ENCODE measurements at places on chromosomes 2 and 18.

GRCh38 chr2:99644419-99644787, 154.6 kb upstream of the REV1 start:
- no peak for DNase-seq

DNA sequence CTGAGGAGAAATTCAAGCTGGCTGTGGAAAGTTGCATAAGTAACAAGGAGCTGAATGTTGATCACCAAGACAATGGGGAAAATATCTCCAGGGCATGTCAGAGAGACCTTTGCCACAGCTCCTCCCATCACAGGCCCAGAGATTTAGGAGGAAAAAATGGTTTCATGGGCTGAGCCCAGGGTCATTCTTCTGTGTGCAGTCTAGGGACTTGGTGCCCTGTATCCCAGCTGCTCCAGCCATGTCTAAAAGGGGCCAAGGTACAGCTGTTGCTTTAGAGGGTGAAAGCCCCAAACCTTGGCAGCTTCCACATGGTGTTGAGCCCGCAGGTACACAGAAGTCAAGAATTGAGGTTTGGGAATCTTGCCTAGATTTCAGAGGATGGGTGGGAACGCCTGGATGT, 439.8 kb upstream of the HNRNPA3 start:
- no peak for DNase-seq

GRCh38 chr2:168054657-168055056, 192.7 kb downstream of the STK39 start:
- DNase-seq: no peak

- no peak for DNase-seq
These were observed 155.3 kb downstream of the SEPTIN10 start for GRCh38 chr2:109458512-109458911.

- DNase-seq: no peak
These were observed 22.6 kb downstream of the GREB1L start for GRCh38 chr18:21264651-21265050.

GRCh38 chr18:66646609-66647008, 42.7 kb upstream of the CDH19 start:
- no peak for DNase-seq

DNA sequence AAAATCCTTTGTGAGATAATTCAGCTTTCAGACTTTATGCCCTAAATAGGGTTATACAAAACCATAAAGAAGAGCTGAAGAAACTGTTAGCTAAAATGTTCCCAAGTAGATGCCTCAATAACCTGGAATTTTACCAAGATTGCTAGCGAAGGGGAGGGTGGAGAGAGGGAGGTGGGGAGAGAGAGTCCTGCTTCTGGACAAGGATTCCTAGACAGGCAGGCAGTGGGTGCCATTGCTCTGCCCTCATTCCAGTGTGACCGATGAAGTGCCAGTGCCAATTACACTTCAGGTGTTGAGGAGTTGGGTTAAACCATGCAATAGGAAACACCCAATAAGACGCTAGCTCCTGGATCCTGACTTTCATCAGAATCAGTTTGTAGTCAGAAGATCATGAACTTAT, 18.1 kb downstream of the LAPTM4A start:
- no peak for DNase-seq

- DNase-seq: no peak
These were observed 47.7 kb upstream of the CTDP1 start for GRCh38 chr18:79631761-79632446.

DNA sequence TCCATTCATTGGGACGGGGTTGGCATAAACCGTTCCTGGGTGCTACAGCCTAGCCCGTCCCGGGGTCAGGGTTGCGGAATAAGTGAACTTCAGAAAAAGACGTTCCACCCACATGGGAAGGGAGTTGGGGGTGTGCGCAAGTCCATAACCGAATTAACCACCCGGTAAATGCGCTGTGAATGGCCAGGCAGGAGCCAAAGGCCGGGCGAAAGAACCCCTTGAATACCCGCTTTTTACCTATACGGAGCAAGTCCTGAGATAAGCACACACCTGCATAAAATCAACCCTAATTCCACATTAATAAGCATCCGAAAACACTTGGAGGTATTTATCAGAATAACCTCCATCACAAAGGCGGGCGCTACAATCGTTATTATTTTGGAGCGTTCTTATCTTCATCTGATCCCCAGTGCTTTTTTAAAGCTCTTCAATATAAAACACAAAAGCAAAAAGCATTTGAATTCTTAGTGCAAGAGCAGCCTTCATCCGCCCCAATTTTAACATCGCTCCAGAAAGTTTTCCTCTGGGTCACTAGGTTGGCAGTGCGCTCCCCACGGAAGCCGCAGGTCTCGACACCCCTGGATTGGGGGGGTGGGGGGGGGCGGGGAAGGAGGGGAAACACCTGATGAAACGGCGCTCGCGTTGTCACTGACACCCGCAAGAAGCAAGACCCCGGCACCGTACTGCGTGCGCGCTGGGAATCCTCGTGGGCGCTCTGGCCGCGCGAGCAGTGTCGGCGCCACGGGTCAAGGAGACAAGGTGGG, 1.2 kb downstream of the SATB2 start:
- no peak for DNase-seq

DNA sequence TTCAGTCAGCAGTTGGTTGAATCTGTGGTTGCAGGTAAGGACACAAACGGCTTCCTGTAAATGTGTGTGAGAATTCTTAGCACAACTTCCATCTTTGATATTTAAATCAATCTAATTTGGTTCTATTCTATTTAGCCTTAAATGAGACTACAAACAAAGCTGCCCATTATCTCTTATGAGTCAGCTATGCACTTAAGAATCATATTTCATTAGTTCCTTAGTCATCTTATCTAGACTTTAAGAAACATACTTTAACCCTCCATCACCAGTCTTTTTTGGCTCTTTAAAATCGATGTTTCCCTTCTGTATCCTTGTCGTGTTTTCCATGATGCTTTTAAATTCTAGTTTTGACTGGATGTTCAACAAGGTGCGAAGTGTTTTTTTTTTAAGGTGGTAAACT, 114.4 kb upstream of the TMEM200C start:
- no peak for DNase-seq

- DNase-seq: no peak
These were observed 943.8 kb downstream of the LRP1B start for GRCh38 chr2:141187075-141187439.

- no peak for DNase-seq
These were observed 371.9 kb downstream of the NBAS start for GRCh38 chr2:15189216-15189615.

DNA sequence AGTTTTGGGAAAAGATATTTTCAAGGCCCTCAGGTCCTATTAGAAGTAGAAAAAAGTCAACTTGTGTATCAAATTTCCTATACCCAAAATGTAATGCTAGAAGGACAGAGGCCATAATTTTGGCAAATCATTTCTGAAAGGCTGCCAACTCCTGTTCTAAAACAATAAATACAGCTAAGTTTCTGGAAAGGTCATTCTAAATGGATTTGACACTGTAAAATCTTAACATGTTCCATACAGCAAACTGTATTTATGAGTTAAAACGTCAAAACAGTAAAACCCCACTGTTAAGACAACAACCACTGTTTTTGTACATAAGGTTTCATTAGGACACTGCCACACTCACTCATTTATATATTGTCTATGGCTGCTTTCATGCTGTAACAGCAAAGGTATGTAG, 9.7 kb downstream of the FAM98A start:
- DNase-seq: no peak

- DNase-seq: no peak
These were observed 196.0 kb downstream of the ZEB2 start for GRCh38 chr2:144323946-144324345.

DNA sequence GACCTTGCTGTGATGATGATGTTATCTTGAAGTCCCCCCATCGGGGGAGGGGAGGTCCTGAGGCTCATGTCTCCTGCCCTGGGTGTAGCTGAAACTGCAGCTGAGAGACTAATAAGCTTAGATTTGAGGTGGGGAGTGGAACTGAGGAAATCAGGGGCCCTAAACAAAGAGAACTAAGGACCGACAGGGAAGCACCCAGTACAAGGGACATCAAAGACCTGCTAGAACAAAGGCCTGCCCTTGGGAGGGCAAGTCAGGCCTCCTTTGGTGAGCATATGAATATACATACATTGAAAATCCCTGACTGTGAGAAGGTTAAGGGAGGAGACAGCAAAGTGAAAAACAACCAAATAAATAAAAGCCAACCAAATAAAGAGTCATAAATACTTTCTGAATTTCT, 1132.5 kb upstream of the CELF4 start:
- no peak for DNase-seq

- no peak for DNase-seq
These were observed 113.1 kb downstream of the ICOS start for GRCh38 chr2:204049635-204050034.

DNA sequence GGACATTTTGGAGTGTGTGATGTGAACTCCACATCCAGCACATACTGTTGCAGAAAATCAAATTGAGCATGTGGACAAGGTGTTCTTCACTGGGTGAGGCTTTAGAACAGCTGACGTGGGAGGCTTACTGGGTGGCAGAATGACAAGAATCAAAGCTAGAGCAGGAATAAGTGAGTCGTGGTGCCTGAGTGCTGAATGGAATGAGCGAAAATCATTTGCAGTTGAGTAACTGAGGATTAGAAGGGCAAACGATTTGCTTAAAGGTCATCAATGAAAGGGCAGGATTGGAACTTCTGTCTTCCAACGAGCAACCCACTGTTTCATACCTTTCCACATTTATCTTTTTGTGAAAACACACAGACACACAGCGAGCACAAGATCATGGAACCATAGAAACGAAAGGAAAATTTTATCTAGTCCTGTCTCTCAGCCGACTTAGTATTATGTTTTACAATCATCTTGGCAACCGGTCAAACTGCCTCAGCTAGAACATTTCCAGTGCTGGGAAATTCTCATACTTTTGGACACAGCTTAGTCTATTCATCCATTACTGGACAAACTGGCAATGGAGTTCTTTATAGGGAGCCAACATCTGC, 7.2 kb upstream of the DAW1 start:
- DNase-seq: no peak

GRCh38 chr2:191922736-191923651, 76.1 kb upstream of the CAVIN2 start:
- no peak for DNase-seq

DNA sequence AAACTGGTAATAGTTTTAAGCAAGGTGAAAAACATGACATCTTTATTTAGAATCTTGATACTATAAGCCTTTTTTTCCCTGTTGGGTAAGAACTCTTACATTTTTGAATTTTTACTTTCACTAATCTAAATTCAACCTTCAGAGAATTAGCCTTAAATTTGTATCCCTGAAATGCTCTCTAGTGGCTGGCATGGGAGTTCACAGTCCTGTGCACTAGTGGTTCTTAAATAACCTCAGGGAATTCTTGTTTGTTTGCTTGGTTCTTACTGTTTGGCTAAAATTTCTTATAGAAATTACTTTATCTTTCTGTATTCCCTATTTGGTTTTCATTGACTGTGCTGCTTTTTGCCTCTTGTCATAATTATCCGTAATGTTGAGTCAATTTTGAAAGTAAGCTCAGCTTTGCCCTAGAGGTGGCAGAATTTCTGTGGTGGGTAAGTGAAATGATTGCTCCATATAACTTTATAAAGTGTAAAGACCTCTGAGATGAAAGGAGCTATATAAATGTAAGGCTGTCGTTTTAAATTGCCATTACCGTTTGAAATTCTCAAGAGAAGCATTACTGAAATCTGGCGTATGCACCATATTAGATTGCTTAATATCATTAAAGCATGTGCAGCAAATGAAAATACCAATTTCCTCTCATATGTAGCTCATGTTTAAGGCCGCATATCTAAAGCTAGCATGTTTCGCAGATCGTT, 391.3 kb upstream of the FIGN start:
- DNase-seq: no peak

GRCh38 chr2:158578703-158579330, 122.1 kb downstream of the PKP4 start:
- no peak for DNase-seq

- DNase-seq: no peak
These were observed 4.3 kb downstream of the SRBD1 start for GRCh38 chr2:45606796-45607195.

DNA sequence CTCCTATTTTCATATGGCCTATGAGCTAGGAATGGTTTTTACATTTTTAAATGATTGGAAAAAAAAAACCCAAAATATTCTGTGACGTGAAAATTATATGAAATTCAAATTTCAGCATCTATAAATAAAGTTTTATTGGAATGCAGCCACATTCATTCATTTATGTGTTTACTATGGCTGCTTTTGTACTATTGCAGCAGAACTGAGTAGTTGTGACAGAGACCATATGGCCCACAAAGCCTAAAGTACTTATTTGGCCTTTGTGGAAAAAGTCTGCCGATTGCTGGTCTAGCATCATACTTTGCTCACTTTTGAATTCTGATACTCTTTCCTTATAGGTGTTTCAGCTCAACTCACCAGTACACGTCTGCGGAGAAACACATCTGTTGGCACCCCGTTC, 39.0 kb downstream of the MYO3B start:
- DNase-seq: no peak

DNA sequence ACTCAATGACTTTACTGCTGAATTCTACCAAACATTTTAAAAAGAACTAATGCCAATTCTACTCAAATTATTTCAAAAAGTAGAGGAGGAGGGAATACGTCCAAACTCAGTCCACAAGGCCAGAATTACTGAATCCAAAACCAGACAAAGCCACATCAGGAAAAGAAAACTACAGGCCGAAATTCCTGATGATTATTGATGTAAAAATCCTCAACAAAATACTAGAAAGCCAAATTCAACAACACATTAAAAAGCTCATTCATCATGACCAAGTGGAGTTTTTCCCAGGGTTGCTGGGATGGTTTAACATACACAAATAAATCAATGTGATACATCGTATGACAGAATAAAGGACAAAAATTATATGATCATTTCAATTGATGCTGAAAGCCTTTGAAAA, 103.9 kb upstream of the UBE2E3 start:
- no peak for DNase-seq

DNA sequence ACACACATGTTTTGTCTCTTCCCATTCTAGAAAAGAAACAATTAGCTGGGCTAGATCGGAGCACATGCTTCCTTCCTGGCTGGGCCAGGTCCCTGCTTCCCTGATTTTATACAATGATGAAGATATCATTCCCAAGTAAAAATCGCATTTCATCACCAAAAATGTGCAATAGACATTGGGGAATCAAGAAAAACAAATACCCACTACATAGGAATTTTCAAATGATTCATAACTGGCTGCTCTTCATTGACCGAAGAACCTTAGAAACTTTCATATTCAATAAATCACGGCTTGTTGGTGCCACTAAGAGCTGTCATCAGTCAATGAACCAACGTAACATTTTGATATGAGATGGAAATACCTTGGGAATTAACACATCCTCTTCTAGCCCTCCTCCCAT, 373.6 kb upstream of the TRIB2 start:
- no peak for DNase-seq

DNA sequence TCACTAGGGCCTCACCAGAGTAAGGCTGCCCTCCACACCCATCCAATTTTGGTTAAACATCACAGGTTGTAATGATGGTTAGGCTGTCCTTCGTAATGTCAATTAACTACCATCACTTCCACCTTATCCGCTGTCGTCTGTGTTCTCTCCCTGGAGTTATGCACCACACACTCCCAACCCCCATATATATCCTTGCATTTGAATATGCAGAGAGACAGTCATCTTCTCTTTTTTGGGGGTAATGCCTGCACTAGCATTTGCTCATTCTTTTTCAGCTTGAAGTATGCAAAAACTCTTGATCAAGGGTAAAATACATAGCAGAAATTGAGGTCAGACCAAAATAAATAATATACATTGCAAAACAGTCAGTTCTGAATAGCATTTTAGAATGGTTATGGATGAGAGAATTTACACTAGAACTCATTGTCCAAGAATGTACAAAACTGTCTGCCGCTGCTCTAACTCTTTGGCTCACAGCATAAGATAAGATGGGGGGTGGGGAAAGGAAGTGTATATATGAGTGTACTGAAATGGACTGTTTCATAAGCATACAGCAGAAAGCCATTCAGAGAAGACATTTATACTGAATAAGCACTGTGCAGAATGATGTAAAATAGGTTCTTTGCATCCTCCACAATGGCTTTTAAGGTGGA, 397.8 kb upstream of the CHST9 start:
- DNase-seq: no peak

Measured in stimulated activated naive CD4-positive, alpha-beta T cell treated with Interleukin-2 at 50 U/mL for 16 hours (primary cell).